ENCODE measurements at places on chromosomes 2 and 18.

DNA sequence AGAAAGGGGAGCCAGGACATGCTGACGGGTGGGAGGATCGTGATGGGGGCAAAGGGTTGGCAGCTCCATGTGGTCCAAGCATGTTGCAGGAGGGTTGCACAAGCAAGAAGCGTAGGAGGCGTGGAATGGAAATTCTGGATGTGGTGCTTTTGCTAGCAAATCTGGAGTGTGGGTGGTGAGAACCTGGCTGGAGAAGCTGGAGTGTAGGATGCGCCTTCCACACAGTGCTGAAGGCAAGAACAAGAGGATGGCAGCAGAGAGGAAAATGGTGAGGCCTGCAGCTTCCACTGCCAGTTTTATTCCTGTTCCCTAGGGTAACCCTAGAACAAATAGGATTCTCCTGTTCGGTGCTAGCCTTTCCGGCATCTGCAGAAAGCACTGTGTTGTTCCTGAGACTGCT lies 22.4 kb downstream of the CREG2 start:
- DNase-seq: no peak

GRCh38 chr2:8158711-8159110 lies 523.1 kb upstream of the ID2 start:
- DNase-seq: no peak

DNA sequence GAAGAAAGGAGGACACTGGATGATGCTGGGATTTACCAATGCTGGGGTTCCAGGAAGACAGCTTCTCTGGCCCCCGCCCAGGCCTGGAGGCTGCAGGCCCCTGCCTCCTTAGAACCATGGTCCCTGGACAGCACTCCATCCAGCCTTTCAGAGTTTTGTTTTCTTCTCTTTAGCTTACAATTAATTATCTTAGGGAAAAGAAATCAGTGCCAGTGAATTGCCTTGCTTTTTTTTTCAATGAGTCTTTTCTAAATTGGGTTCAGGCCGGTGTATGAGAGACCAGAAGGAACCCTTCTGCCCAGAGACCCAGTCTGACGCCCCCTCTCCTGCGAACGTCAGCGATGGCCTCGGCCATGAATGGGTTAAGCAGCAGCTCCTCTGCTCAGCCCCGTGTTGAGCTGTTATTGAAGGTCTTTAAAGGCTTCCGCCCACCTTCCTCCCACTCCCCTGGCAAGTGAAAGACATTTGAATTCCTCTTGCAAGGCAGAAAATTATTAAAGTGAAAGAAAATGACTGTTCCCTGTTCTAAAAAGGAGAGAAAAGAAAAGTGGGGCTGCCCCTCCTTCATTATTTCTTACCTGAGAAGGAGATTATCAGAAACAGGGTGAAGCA lies 65.7 kb upstream of the CHMP1B start:
- DNase-seq: no peak

DNA sequence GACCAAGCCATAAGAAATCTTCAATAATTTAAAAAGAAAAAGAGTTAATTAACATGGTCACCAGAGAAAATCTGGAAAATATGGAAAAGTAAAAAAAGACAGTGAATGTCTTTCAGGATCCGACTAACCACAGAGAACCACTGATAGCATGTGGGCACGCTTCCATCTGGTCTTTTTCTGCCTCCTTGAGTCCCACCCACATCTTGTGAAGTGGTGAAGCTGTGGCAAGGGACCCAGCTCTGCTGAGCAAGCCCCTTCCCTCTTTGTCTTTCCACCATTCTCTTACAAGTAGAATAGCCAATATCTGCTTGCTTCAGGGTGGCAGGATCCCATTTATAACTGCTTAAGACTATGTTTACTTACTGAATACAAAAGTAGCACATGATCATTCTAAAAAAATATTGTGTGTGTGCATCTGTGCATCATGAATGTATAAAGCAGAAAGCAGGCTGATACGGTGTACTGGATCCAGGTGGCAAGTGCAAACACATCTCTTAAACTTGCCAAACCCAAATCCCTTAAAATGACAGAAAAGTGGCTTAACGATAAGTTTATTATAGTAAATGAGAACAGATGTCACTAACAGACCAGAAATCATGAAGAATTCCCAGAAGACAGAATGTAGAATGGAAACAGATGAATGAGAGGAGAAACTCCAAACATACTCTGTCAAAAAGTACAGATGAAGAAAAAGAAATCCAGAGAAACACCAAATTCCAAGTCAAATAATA lies 52.3 kb downstream of the FOXI3 start:
- DNase-seq: no peak

DNA sequence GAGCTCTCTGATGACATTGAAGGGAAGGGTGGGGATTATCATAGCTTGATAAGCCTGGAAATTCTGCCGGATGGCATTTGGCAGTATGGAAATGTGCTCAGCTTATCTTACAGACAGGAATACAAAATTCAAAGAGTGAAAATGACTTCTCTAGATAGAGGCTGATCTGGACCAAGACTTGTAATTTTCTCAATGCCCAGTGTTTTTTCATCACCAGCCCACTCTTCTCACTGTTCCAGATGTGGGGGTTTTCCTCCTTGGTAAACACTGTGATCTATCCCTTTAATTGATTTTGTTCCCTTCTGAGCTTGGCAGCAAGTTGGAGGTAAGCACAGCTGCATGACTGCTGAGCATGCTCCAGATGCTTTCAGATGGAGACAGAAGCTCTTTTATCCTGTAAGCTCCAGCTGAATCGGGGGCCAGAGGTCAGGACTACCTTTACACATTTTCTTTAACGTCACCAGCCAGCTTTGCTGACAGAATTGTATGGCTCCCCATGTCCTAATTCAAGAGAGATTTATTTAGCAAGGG lies 287.4 kb upstream of the TCF4 start:
- no peak for DNase-seq
